Small intestine (tissue), 16 donors: ENCODE measurements at places on chromosomes 3 and 15. TPM values are rescaled to one million over a fixed set of nuclear protein-coding genes. Genes with fewer than 3 reads are reported as not detected.

Gene SAMMSON
- polyA plus RNA-seq = not detected

GRCh38 chr3:61417352-61417751, 144.0 kb upstream of the PTPRG start:
- no peaks in the 10 kb centered on the region for H3K36me3 ChIP-seq
- H3K27ac ChIP-seq = no peak overlapping the region
- DNase-seq = no peak
- H3K4me3 ChIP-seq = no peak overlapping the region
- no peaks in the 10 kb centered on the region for H3K4me1 ChIP-seq

- H3K27ac ChIP-seq = no peak overlapping the region
- no peaks in the 10 kb centered on the region for H3K4me1 ChIP-seq
- no peaks in the 10 kb centered on the region for H3K27me3 ChIP-seq
- H3K36me3 ChIP-seq = no peaks in the 10 kb centered on the region
Measured at GRCh38 chr3:156659260-156659659, 15.1 kb upstream of the TIPARP start.

- H3K27me3 ChIP-seq = no peaks in the 10 kb centered on the region
- H3K27ac ChIP-seq = no peak overlapping the region
- H3K4me3 ChIP-seq = no peak overlapping the region
- no peaks in the 10 kb centered on the region for H3K4me1 ChIP-seq
Measured at GRCh38 chr3:181839039-181839915, 127.6 kb downstream of the SOX2 start.

GRCh38 chr3:171172070-171172469, 145.6 kb upstream of the SLC2A2 start:
- H3K4me1 ChIP-seq = peaks cover 76% of the 10 kb centered on the region
- H3K36me3 ChIP-seq = no peaks in the 10 kb centered on the region
- H3K27ac ChIP-seq = no peak overlapping the region
- no peak overlapping the region for H3K4me3 ChIP-seq

Gene SLC9C1
- 0.06 TPM for polyA plus RNA-seq

Gene HOMER2
- 2.2 TPM for polyA plus RNA-seq

Gene TMEM207
- polyA plus RNA-seq = not detected
